NCI-H2029 (cell line): ENCODE measurements at places on chromosomes 2 and 18.

GRCh38 chr2:86781363-86781762, 9.3 kb downstream of the CD8A start:
- no peak for DNase-seq

- DNase-seq = no peak
Measured at GRCh38 chr18:28541934-28542333, 365.0 kb upstream of the CDH2 start.

GRCh38 chr18:79780547-79780946, 17.2 kb upstream of the KCNG2 start:
- DNase-seq = no peak

GRCh38 chr2:19916385-19916950, 14.7 kb upstream of the TTC32 start:
- DNase-seq = no peak

- DNase-seq = no peak
Measured at GRCh38 chr2:196989496-196989895, 63.0 kb upstream of the PGAP1 start.

DNA sequence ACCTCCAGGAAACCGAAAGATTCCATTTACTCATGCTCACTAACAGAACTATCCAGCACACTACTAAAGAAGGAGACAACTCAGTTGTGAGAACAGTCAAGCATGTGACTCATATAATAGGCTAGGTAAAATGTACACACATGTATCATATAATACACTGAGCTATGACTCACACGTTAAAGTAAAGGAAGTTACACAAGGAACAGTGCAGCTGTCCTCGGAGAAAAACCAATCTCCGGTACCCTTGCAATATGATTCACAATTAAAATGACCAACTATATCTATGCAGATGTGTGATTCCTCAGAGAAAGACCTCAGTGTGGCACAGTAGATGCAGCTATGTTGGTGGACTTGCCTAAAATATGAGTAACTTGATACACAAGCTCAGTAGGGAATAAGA, 76.5 kb downstream of the STRN start:
- DNase-seq = peak; percentile 6

GRCh38 chr2:28117104-28117596, 226.6 kb downstream of the BABAM2 start:
- no peak for DNase-seq

- no peak for DNase-seq
Measured at GRCh38 chr2:16165518-16166326, 225.4 kb downstream of the MYCN start.

- no peak for DNase-seq
Measured at GRCh38 chr18:10377956-10378355, 76.5 kb upstream of the APCDD1 start.

- no peak for DNase-seq
Measured at GRCh38 chr2:73896362-73897239, 3.8 kb downstream of the ACTG2 start.

GRCh38 chr2:25328152-25329085, 13.3 kb downstream of the DNMT3A start:
- DNase-seq = no peak

DNA sequence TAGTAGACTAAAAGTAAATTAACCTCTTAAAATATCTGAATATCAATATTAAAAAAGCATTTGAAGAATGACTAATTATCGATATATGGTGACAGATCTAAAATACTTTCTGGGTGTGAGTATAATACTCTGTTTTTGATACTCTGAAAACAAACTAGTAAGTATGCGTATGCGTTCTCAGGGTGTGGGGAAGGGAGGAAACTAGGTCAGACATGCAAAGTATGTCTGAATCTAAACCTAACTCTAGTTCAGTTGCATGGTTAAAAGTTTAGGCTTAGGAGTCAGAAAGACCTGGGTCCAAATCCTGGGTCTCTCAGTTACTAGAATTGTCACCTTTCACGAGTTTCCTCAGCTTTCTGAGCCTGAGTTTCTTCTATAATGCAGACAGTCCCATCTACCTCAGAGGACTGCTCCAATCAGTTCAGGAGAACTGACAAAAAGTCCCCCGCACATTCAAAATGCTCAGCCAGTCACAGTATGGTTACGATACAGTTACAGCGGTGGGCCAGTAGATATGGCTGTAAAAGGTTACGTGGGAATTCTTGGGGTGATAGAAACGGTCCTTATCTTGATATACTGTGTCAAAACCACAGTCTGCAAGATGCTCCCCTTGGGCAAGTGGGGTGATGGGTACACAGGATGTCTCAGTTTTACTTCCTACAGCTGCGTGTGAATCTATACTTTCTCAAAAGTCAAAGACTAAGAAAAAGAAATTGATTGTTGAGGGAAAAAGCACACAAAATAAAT, 29.2 kb downstream of the UNC50 start:
- DNase-seq = no peak

DNA sequence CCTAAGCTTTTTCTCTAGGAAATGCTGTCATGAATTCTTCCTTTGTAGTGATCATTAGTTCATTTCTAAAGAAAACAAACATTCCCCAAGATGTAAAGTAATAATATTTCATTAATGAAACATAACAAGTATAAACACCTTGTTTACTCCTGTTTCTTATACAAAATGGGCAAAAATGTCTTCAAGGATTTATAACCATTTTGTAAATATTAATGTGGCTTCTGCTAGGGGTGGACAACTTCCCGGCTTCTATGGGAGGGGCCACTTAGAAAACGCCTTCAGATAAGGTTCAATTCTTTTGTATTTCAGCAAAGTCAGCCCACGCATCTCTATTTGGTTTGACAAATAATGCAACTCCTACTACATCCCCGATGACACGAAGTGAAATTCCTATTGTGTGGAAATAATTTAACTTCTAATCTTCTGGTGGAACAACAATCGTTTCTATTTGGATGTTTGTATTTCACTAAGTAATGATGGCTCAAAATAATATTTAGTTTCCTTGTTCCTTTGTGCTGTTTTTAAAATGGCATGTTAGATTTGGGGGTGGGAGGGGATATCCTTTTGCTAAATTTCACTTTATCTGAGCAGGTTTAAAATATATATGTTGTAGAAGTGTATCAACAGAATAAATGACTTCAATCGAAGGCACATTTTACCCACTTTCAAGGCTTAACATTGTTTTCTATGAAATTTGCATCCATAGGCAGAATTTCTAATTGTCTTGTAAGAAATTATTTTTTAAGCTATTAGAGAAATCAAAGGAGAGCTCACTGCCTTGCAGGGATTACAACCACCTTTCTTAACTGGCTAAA, 14.7 kb upstream of the HOXD1 start:
- no peak for DNase-seq

DNA sequence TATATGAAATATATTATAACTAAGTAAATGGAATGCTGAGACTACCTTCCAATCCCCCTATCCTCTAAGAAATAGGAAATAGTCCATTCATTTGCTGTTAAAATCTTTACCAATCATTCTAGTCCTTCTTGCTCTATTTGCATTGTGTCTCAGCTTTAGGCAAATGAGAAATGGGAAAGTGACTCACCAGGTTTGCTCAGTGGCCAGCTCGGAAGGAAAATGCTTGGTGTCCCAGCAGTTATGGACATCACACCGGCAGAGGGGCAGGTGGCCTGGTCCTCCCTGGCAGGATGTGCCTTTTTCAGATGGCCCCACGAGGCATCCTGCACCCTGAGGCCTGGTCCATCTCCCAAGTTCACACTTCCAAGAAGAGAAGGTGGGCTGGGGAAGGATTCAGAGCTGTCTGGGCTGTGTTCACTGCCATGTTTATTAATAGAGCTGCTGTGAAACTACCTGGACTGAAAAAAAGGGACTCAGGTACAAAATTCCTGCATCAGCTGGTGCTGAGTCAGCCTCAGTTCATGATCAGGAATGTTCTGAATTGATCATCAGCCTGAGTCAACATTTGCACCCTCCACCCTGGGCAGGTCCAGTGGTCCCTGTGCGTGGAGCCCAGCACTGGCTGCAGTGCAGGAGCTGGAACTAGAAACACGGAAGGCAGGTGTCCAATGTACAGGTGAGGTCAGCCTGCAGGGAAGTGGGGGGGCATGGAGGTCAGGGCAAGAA, 60.1 kb upstream of the ARL4C start:
- no peak for DNase-seq

GRCh38 chr2:241216211-241216761, 27.8 kb downstream of the ANO7 start:
- DNase-seq = no peak

GRCh38 chr2:85647823-85648526, 20.0 kb downstream of the SFTPB start:
- DNase-seq = no peak

GRCh38 chr2:157746234-157746950, 117.7 kb upstream of the ACVR1C start:
- DNase-seq = no peak

GRCh38 chr2:111679202-111679601, 204.8 kb downstream of the ANAPC1 start:
- DNase-seq = no peak

DNA sequence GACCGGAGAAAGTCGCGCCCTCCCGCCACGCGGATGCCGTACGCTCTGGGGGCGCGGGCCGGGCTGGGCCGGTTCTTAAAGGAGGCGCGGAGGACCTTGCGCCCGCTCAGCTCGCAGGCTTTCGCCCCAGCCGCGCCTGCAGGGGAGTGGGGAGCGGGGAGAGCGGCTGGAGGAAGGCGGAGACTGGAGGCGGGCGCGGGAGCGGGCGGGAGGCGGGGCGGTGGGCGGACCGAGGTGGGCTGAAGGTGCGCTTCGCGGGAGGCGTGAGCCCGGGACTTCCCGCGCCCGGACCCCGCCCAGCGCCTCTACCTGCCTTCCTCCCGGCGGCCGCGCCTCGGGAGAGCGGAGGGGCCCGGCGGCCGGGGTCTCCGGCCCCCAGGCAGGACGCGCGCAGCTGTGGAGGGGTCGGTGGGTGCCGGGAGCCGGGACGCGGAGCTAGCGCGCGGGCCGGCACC, at the start of gene ADRA2B:
Gene ADRA2B (minus strand): TSS at position 148 of the 455 bp plus-strand sequence. CDS start 422 bp downstream, outside the sequence.
- peak; percentile 15 for DNase-seq

GRCh38 chr2:168053676-168054075, 193.7 kb downstream of the STK39 start:
- no peak for DNase-seq

GRCh38 chr2:198309673-198310280, 505.4 kb downstream of the PLCL1 start:
- peak; percentile 13 for DNase-seq

GRCh38 chr18:30192216-30192615, 850.3 kb downstream of the DSC3 start:
- DNase-seq = no peak

DNA sequence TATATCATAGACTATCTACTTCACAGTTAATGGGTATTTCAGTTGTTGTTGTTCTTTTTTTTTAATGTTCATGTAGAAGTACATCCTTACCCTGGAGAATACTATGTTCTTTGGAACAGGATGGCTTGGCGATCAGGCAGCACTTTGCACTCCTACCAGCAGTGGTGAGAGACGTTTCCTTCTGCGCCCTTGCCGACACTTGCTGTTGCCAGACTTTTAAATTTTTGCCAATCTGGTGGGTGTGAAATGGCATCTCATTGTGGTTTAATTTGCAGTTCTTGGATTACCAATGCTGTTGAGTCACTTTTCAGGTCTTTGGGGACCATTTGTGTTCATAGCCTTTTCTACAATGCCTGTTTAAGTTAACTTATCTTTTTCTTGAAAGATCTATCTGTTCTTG, 197.3 kb downstream of the SH3RF3 start:
- DNase-seq = no peak
